ENCODE measurements at places on chromosomes 2 and 18.

DNA sequence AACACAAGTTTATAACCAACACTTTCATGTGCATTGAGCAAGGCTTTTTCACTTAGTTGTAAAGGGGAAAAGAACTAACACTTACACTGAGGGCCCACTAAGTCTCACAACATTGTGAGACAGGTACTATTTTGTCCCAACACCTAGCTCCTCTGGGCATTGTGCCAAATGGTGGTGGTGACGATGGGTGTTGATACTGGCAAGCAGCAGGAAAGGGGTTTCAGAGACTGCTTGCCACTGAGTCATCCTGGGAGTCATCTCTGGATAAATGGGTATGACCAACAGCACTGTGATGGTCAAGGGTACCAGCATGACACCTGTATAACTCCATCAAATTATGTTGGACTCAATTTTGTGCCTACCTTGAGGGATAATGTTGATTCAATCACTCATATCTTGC is 138.8 kb upstream of the ITGA6 start:
- no peak for DNase-seq

- no peak for DNase-seq
These were observed 348.1 kb downstream of the CCDC85A start for GRCh38 chr2:56531668-56532420.

DNA sequence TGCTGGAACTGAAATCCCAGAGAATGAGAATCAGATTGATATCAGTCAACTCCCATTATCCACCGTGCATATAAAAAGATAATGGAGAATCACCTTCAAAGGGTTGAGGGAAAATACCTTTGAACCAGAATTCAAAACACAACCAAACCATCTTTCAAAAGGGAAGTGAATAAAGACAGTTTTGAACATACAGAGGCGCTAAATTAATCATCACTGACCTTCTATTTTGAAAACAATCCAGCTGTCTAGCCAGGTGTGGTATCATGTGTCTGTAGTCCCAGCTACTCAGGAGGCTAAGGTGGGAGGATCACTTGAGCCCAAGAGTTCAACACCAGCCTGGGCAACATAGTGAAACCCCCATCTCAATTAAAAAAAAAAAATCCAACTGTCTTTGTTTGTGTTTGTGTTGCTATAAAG is 63.6 kb downstream of the TRABD2A start:
- DNase-seq = no peak

- DNase-seq = no peak
These were observed 110.7 kb downstream of the C1D start for GRCh38 chr2:67952066-67952465.

GRCh38 chr2:10036095-10036884 is 7.1 kb upstream of the KLF11 start:
- DNase-seq = peak; percentile 47
